ENCODE measurements at places on chromosomes 7 and 10.

DNA sequence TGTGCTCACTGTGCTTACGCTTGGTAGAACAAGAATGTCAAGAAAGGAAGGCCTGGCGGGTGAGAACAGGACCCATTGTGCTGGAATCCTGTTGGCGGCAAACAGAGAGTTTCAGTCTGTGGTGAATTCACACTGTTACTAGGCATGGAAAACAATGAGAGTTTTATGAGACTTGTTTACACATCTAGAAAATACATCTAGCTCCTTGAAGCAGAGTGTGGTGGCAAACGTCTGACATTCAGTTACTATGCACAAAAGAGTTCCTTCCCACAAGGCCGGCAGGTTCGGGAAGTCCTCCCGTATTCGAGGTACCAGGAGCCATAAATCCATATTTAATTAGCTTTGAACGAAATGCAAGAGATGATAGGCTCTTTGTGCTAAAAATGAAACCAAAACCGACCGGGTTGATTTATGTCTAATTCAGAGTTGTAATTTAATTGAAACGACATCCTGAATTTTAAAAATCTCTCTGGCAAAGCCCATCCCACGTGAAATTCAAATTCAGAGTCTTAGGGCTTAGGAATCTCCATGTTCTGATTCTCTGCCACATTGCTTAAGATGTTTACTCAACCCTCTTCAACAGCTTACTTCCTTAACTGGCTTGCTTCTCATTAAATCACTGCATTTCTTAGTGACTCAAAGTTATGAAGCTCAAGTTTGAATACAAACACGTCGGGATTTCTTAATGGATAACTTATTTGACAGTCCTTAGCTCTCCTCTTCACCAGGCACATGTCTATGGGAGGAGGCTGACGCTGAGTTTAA lies 299.9 kb upstream of the PITRM1 start:
- DNase-seq: no peak

GRCh38 chr10:81564143-81564542 lies 310.9 kb upstream of the NRG3 start:
- no peak for DNase-seq

DNA sequence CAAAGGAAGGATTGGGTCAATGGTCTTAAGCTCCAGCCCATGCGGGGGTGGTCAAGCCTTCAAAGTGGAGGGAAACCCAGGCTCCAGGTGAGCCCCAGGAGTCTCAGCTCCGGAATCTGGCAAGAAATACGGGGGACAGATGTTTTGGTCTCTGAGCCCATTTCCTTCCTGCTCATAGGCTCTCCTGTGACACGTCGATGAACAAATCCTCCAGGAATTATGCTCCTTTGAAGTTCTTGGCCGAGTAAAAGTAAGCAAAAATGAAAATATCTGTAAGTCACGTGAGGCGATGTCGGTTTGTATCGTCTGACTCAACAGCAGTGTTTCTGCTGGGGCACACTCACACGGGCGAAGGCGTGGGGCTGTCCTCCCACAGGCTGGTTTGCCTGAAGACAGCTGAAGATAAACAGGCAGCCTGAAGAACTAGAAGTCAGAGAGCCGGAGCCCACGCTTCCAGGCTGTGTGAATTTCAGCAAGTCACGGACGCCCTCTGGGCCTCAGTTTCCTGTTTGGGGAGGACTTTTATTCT lies 52.6 kb upstream of the SMNDC1 start:
- DNase-seq: no peak

DNA sequence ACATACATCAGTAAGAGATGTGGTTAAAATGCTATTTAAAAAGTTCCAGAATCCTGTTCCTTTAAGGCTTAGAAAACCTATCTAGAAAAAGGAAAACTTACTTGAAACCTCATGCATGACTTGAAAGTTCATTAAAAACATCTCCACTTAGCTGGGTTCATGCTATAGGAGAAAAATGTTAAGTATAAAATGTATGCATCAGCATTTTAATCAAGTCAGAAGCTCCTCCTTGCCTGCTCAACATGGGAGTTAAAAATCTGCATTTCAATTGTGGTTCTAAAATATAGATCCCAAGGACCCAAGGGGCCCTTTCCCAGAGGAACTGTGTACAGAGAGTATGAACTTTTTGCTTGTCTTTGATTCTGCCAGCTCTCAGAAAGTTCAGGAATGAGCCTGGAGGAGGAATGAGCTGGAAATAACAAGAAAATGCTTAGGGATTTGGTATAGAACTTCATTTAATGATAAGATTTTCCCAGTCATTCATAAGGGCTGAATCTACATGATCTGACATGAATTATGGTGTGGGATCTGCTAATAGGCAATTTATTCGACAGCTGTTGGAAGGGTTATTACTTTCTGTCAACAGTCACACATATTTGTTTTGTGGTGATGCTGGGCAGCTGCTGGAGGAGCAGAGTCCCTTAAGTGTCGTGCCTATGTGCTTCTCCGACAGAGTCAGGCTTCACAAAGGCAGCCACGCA lies 85.6 kb upstream of the MTPN start:
- DNase-seq: no peak

GRCh38 chr10:48878091-48878490 lies 61.5 kb downstream of the LRRC18 start:
- DNase-seq: no peak

DNA sequence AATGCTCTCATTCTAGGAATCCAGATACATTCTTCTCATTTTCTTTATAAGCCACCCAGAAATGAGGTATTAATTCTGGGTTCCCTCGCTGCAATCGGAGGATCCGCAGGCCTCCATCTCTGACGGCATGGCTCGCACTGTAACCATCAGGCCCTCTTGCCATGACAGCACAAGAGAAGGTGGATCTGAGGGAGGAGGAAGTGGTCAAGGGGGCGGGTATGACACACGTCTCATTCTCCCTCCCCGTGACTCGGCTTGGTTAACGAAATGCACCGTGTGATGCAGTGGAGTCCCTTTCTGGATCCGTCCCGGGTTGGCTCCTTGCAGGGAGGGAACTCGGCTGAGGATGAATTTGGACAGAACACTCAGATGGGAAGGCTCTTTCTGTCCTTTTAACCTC lies 280.2 kb downstream of the TCERG1L start:
- no peak for DNase-seq

DNA sequence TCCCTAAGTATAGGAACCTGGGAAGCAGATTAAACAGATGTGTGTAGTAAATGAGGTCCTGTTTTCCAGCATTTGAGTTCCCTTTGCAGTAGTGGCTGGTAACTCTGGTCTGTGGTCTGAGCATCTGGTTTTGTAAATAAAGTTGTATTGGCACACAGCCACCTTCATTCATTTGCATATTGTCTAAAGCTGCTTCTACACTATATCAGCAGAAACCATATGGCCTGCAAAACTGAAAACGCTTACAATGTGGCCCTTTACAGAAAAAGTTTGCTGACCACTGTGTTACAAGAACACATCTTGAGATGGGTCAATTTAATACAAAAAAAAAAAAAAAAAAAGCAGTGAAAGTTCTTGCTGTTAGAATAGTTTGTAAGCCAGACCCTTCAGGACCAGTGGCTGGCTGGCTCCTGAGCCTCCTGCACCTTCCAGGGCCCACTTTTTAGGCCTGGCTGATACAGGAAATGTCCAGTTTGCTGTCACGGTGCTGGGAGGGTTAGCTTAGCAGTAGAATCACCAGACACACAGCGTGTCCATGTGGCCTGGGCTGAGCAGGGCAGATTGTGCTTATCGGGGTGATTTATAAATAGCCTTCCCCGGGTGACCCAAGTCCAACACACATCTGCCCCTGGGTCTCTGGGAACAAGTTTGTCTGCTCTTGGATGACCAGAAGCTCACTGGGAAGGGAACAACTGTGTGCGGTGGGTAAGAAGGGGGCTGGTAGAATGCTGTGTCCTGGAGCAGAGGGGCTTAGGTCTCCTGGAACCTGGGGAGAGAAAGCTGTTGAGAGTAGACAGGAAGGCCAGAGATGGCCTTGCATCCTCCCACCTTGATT lies 1.4 kb downstream of the C10orf71 start:
- DNase-seq: no peak

DNA sequence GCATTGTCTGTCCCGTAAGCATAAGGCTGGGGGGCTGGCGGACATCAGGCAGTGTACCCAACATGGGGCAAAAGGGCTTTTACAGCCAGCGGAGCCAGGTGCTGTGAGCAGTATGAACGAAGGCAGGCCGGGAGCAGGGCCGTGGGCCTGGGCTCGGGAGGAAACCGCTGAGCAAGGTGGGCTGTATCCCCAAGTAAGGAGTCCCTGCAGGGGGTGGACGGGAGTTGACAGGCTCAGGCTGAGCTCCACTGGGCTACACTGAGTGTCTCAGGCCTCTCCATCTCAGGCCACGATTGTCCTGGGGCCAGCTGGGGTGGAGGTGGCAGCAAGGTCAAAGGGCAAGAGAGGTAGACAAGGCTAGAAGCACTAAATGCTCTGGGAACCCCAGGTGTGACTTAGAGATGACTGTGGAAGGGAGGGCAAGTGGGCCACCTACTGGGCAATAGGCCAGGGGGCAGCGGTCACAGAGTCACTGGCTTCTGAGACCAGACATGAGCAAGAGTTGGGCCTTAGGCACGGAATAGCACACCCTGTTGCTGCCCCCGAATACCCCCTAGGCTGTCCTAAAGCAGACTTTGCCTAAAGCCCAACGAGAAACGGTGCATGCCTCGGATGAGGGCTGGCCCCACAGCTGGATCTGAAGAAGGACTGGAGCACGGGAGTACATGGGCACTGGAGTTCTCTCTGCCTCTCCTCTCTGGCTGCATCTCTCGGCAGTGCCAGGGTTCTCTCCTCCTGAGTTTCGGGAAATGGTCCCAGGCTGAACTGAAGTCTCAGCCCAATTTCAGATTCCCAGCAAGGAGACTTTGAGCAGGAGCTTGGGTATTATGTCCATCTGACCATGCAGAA lies 10.8 kb upstream of the RAMP3 start:
- no peak for DNase-seq

DNA sequence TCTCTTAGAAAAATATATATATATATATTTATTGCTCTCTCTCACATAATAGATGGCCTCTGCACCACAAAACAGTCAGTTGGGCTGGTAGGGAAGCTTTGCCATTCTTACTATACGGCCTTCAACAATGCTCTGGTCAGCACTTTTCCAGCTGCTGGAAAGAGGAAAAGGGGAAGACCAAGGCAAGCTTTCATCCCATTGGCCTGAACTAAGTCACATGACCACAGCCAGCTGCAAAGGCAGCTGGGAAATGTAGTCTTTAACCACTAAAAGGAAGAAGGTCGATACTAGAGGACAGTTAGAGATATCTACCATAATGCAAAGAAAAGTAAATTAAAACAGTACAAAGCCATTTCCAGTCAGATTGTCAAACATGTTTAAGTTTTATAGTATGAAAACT lies 58.4 kb upstream of the MACROH2A2 start:
- peak; percentile 64 for DNase-seq

DNA sequence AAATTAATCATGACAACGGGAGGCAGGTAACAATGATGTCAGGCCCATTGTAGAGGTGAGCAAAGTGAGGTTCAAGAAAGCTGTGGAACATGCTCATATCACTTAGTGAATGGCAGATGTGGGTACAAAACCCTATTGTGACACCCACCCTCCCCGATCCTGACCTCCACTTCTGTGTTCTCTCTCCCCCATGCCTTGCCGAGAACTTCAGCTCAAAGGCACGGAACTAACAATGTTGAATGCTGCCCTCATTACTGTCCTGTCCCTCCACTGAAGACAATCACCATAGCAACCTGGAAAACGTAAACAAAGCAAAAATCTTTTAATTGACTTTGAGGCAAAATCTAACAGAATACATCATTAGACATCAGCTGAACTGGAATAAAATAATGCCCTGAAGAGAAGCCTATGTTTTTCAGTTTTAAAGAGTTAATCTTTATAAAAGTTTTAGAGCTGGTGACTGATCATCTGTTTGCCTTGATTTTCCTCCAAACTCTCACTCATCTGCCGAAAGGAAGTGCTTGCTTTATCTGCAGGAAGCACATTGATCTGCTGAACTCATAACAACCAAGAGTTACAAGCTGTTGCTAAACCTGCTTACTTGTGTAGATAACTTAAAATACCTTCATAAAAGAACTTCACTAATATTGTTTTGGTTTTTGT lies 133.6 kb downstream of the CUBN start:
- no peak for DNase-seq

DNA sequence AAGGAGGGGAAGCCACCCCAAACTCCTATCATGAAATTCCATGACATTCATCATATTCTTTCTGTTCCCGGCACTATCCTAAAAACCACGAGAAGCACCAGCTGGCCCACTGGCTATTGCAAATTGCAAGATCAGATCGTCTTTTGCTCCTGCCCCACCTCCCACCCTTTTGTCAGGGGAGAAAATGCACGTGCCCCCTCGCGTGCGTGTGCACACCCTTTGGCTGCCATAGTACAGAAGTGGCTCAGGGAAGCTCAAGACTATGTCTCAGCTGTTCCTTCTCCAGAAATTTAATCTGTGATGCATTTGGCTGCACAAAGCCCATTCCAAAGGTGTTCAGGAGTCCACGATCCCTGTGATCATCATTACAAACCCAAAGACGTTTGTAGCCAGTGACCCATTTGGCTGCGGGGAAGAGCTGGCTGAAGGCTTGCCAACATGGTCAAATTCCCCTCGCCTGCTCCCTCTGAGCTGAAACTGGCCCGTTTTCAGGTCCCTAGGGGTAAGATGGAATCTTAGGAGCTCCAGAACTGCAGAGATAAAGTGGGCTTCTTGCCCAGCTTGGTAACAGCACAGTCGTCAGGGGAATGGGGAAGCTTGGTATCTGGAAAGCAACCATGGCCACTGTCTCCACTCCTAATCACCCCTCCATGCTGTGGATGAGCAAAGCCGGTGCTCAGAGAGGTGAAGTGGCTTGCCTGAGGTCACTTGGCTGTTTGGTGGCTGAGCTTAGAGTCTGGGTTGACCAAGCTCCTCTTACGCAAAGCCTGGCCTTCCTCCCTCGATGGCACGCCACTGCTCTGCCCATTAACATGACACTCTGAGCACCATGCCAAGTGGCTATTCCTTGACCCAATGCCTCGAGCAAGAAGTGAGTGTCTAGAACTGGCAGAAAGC lies 155.4 kb downstream of the NEURL1 start:
- peak; percentile 95 for DNase-seq

GRCh38 chr7:81162771-81163525 lies 244.1 kb upstream of the SEMA3C start:
- no peak for DNase-seq

DNA sequence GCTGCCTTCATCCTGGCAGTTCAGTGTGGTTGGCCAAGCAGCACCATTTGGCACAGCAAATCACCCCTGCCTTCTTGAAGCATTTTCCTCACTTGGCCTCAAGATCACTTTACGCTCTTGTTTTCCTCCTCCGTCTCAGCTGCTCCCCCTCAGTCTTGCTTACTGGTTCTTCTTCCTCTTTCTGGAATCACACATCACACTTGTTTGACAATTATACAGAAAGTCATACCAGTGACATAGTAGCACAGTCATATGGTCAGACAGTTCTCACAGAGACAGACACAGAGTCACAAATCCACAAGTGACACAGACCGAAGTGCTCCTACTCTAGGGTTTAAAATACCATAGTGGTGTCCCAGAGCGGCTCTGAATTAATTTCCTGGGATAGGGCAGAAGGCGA lies 43.8 kb upstream of the ARL4A start:
- DNase-seq: no peak
